ENCODE measurements at places on chromosomes 2 and 18. TPM values are rescaled to one million over a fixed set of nuclear protein-coding genes. Genes with fewer than 3 reads are reported as not detected.

DNA sequence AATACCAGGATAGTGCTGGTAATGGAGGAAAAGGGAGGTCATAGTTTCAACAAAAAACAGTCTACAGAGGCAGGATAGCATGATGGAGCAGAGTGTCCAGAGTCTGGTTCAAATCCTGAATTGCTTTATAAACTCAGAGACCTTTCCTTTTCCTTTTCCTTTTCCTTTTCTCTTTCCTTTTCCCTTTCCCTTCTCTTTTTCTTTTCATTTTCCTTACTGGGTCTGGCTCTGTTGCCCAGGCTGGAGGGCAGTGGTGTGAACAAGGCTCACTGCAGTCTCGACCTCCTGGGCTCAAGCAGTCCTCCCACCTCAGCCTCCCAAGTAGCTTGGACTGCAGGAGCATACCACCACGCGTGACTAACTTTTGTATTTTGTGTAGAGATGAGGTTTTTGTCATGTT is 31.7 kb downstream of the GIGYF2 start:
- DNase-seq = no peak

GRCh38 chr2:196073521-196073920 is 4.9 kb upstream of the DNAH7 start:
- DNase-seq = no peak

The STK11IP gene
- polyA plus RNA-seq = 12.5 TPM

The ELP2 gene
- polyA plus RNA-seq = 55.9 TPM

The DNER gene
- 21.9 TPM for polyA plus RNA-seq

All from kidney (tissue), 22 donors.